ENCODE measurements at places on chromosomes 2 and 18.

- DNase-seq, result no peak
Measured at GRCh38 chr2:197089655-197090054, 163.1 kb upstream of the PGAP1 start.

- DNase-seq, result no peak
Measured at GRCh38 chr2:177921726-177922125, 150.9 kb downstream of the PDE11A start.

DNA sequence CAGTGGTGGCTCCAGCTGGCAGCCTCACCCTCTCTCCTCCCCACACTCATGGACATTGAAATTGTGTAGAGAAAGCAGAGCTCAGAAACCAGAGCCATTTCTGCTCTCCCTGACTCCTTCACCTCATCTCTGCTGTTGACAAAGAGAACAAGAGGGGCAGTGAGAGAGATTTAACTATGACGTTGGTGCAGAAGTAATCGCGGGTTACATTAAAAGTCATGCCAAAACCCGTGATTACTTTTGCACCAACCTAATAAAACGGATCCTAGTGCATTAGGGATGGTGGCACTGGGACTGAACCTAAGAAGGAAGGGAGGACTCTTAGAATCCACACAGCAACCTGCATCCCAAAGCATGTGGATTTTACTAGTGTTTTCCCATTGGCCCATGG, 113.3 kb upstream of the CDC42EP3 start:
- DNase-seq, result no peak

GRCh38 chr2:146874260-146874658, 970.6 kb upstream of the ACVR2A start:
- DNase-seq, result no peak

DNA sequence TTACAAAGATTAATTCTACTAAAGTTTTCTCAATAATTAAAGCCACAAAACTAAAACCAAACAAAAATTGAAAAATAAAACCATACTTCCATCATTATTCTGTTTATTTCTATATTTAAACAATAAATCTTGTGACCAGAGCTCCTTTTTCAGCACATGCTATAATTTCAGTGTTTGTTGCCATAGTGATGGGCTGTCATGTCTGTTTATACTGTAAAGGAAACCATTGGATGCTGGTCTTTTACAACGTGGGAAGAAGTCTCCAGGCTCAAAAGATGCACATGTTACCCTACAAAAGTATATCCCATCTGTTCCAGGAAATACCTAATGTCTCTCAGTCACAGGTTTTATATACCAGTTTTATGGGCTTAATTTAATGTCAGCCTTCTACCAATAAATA, 100.1 kb upstream of the MC2R start:
- no peak for DNase-seq

DNA sequence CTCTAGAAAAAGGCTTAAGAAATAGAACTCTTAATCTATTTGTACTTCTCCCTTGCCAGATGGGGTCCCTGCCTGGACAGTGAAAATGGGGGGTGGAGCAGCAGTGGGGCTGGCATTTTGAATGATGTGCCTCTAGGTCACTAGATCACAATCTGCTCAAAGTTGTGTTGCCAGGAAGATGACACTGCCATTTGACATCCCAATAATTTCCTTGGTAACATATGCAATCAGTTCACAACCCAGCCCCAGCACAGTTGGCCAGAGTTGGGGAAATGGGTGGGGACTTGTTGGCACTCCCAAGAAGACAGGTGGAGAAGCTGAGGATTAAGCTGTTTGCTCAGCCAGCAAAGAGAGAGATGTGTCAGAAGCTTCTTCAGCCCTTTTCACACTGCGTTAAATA, 558.3 kb upstream of the KLHL29 start:
- no peak for DNase-seq

DNA sequence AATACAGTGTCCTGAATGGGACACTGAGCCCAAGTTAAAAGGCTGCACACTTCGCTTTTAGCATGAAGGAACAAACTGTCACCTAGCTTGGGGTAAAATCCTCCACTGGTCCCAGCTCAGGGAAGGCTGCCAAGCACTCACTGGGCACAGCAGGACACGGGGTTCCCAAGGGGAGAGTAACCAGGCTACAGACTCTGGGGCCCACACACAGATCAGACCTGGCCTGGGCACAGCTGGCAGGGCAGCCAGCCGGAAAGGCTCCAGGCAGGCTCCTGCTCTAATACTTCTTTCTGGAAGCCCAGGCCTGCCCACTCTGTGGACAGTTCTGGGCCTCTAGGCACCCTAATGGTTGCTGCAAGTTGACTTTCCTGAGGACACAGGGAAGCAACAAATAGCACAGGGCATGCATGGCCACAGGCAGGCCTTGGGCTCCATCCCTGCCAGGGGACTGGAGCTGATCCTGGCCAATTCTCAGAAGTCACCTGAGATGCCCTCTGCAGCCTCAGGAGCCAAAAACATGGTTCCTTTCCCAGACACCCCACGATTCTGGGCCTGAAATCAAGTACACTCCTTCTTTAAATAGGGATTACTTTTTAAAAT, 18.7 kb upstream of the SULT1C3 start:
- no peak for DNase-seq

DNA sequence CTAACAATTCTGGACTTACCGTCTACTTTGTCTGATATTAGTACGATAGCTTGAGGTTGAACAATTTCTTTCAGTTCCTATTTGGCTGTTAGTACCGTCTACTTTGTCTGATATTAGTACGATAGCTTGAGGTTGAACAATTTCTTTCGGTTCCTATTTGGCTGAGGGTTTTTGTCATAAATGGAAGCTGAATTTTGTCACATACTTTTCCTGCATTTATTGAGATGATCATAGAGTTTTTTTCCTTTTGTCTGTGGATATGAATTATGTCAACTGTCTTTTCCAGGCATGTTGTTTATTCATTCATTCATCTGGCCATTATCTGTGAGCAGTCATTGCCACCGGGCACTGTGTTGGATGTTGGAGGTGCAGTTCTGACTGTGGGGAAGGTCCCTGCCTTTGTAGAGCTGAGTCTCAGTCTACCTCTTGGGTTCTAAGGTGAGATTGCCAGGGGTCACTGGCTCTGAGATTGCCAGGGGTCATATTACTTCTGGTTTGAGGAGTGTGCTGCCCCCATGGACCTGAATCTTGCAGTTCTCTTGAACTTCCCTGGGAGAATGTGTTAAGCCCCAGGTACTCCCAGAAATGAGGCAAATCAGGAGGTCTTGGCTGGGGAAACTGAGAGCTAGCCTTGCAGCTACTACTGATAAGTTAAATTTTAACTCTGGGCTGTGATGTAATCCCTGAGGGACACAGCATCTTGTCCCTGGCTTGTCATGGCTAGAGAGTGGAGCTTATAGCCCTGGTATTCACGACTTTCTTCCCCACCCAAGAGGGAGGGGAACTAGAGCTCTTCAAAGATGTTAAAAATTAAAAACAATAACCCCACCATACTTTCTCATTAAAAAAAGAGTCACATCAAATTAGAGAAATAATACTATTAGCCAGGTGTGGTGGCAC, 89.1 kb upstream of the MBOAT2 start:
- no peak for DNase-seq

GRCh38 chr2:186339716-186340115, 146.3 kb upstream of the ZC3H15 start:
- DNase-seq, result no peak

DNA sequence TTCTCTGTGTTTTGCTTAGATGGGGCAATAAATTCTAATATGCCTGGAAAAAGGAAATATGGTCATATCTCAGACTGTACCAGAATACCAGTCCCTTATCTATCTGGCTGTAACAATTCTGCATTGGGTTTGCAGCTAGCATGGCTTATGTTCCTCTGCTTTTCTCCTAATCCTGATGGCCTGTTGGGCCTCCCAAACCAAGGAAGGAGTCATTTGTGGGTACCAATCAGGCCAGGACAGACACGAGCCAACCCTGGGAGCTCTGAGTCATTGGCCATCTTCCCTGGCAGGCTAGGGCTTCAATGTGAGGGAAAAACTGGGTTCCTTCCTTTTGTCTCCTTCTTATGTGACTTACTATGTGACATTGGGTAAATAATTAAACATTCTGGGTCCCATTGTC, 12.0 kb downstream of the SMARCAL1 start:
- no peak for DNase-seq

GRCh38 chr18:25074925-25075324, 277.0 kb downstream of the ZNF521 start:
- no peak for DNase-seq

- no peak for DNase-seq
Measured at GRCh38 chr2:26463244-26464192, 14.4 kb downstream of the OTOF start.

DNA sequence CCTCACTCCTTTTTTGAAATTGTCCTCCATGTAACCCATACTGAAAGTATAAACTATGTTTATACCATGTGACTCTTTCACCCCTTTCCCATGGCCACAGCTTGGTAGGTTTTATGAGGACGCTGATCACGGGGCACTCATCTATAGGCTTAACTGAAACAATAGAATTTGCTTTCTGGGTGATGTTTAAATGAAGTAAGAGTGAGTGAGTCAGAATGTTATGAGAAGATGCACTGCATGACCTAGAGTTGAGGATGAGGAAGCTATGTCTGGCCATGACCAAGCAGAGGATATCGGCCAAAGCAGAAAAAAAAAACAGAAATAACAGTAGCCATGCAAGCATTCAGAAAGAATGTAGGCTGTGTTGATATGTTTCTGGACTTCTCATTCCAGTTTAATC, 34.9 kb downstream of the SCN1A start:
- no peak for DNase-seq

DNA sequence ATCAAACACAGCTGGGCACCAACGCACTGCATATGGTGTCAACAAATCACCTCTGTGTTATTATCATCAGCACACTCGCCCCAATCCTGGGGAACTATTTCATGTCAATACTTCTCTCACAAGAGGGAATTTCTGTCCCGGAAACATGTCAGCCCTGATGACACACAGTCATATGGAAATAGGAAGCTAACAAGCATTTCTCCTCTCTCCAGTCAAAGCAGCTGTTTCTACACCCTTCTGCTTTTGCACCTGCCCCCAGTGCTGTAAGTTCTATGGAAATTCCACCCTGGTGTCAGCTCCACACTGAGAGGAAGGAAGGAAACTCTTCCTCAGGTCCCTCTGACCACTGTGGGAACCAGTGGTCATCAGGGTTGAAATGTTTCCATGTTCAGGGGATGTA, 447.6 kb upstream of the ID2 start:
- peak; percentile 34 for DNase-seq

GRCh38 chr2:172323861-172324597, 103.4 kb upstream of the ITGA6 start:
- no peak for DNase-seq

DNA sequence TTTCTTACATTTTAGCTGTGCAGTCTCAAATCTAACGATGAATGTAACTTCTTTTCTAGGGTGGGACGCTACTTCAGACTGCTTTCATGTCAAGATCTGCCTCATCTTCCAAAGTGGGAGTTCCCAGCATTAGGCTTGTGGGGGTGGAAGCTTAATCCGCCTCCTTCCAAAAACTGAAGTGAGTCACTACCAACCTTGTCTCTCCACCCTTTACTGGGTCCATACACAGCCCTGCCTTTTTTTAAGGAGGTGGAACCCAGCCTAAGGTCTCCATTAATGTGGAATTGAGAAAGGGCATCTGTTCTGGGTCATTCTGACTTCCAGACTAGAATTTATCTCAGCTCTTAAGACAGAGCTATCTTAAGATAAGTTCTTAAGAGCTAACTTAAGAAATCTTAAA, 42.0 kb upstream of the NFE2L2 start:
- DNase-seq, result no peak

DNA sequence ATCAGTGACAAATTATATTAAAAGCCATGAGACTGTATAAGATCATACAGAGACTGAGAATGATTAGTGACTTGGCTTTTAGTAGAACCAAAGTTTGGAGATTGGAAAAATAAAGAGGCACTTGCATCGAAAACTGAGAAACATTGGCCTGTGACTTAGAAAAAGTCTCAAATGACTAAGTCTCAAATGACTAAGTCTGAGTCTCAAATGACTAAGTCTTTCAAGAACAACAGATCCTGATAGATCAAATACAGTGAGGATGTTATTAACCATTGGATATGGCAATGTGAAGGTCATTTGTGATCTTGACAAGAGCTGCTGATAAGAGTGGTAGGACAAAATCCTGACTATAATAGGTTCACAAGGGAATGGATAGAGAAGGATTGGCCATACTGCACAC, 135.5 kb upstream of the FANCL start:
- DNase-seq, result no peak

DNA sequence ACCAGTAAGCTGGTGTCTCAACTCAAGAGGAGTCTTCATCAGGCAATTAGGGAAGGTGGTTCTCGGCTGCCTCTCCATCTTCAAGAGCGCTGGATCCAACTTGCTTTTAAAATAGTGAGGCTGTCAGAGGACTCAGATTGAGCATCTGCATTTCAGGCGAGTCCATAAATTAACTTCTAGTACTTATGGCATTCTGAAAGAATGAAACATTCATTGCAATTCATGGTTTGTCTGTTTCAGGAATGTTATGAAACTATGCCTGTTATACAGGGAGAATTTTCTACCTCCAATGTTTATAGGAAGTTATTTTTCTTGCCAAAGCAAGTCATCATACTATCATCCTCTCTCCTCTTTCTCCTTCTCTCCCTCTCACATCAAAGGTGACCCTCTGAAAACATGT, 883.2 kb downstream of the SLC4A3 start:
- DNase-seq, result no peak

- no peak for DNase-seq
Measured at GRCh38 chr2:7013471-7014160, 96.4 kb downstream of the RNF144A start.

GRCh38 chr2:222609381-222609780, 46.5 kb downstream of the FARSB start:
- DNase-seq, result no peak

DNA sequence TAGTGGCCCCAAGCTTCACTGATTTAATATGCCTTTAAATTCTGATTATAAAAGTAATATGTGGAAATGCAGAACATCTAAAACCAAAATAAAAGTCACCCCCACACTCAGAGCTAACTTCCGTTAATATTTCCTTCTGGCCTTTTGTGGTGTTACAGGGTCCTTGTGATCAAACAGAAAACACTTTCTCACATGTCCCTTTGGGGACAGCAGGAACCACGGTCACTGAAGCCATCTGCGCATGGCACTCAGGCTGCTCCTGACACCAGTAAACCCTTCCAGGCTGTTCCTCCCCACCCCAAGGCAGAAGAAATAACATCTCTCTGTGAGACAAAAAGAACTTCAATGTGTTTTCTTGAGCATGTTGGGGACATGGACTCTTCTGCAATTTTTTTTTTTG, 25.1 kb upstream of the GPR17 start:
- DNase-seq, result no peak

DNA sequence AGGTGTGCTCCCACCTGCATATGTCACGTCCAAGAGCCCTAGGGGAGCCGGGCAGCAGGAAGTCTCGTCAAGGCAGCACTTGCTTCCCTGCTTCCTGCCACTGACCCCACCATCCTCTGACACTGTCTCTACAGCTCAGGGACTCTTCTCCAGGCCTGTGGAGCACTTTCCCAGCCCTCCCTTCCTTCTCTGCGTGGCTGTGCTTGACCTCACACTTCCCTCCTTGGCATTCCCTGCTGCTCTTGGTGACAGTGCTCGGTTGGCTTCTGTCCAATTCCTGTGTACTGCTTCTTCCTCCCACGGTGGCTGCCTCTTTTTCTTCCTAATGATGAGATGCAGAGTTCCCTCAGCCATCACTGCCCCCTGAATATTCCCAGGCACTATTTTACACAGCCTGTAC, 2.8 kb downstream of the CIDEA start:
- no peak for DNase-seq

GRCh38 chr2:122244598-122245229, 489.3 kb downstream of the TSN start:
- no peak for DNase-seq

- DNase-seq, result no peak
Measured at GRCh38 chr18:5628512-5629255, 84.9 kb upstream of the EPB41L3 start.

Data from NCI-H774 (cell line).